ENCODE measurements at places on chromosomes 7 and 10.

DNA sequence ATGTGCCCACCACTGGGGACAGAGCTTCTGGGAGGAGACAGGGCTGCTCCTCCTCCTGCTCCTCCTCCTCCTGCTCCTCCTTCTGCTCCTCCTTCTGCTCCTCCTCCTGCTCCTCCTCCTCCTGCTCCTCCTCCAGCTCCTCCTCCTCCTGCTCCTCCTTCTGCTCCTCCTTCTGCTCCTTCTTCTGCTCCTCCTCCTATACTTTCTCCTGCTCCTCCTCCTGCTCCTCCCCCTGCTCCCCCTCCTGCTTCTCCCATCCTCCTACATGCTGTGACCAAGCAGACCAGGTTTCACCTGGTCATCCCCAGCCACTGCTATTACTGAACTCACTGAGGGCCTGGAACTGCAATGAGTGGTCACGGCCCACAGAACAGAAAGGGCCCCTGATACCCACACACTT, 154.0 kb upstream of the PPP2R2D start:
- no peak for DNase-seq

DNA sequence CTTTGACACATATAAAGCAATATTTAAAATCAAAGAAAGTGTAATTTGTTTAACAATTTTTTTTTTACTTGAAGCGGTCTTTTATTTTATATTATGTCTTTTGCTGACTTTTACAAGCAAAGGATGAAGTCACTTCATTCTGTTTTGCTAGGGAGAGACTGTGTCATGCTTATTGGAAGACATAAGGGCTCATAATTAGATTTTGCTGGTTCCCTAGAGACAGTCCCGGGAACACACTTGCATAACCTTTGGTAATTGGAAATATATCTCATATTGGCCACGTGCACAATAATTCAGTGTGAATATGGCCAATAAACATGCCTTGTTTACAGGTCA, 448 bp upstream of the NET1 start:
- DNase-seq = no peak

- no peak for DNase-seq
Observed at GRCh38 chr7:67738958-67739357, 742.3 kb downstream of the TYW1 start.

- no peak for DNase-seq
Observed at GRCh38 chr10:5913736-5914135, 23.7 kb downstream of the FBH1 start.

DNA sequence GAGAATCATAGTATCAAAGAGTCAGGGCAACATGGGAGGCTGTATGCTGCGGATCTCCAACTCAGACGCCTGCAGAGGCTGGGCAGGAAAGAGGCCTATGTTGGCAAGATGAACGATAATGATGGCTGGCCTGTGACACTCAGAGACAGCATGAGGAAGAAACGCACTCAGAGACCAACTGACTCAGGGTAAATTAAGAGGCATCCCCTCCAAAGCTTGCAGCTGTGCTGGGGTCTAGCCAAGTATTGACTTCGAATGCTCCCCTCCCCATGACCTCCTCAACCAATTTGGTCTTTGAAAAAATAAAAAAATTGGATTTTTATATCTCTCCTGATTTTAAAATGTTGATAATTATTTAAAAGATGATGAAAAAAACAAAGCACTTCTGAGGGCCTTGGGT, 718.9 kb downstream of the GRID1 start:
- no peak for DNase-seq

- no peak for DNase-seq
Observed at GRCh38 chr10:57992321-57993077, 275.2 kb downstream of the IPMK start.

DNA sequence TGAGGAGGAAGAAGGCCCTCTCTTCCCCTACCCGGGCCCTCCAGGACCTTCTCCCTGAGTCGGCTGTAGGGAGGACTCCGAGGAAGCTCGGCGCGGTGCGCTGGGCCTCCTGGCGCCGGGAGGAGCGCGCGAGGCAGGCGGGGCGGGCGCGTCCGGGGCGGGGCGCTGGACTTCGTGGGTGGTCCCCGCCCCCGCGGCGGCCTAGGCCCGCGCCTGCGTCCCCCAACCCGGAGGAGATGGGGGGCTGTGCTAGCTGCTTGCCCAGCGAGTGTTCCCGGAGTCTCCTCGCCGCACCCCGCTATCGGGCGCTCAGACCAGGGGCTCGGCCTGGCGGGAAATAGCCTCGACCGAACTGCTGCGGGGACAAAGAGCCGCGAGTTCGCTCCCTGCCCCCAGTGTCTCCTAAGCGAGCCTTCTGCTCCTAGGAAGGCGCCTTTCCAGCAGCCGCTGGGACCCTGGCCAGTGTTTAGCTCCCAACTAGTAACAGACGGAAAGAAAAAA, 19.2 kb upstream of the SMO start:
- no peak for DNase-seq

DNA sequence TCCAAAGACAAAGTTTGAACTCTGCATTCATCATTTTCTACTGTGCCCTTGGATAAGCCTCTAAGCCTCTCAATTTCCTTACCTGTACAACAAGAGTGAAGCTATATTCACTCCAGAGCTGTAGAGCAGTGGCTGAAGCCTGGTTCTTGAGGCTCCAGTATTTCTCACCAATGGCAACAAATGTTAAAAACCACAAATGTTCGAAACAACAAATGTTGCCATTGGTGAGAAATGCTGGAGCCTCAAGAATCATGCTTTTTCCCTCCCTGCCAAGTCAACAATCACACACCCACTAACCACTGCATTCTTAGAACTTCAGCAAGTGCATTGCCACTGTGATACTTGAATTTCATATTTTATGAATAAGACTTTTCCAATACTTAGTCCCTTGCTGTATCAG, 237.9 kb downstream of the TMEM26 start:
- DNase-seq = no peak

GRCh38 chr10:85318809-85319807, 990.7 kb downstream of the CCSER2 start:
- DNase-seq = no peak

DNA sequence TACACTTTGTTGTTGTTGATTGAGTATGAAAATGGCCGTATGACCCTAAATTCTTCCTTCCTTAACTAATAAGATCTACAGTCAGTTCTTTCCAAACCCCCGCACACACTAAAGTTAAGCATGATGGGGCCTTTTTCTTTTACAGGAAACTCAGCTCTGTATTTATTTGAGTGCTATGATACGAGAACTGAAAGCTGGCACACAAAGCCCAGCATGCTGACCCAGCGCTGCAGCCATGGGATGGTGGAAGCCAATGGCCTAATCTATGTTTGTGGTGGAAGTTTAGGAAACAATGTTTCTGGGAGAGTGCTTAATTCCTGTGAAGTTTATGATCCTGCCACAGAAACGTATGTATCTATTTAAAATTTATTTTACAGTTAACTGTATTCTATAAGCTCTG, 14.2 kb upstream of the NUP42 start:
- DNase-seq = no peak

GRCh38 chr10:25815999-25816768, 117.8 kb upstream of the MYO3A start:
- DNase-seq = no peak

DNA sequence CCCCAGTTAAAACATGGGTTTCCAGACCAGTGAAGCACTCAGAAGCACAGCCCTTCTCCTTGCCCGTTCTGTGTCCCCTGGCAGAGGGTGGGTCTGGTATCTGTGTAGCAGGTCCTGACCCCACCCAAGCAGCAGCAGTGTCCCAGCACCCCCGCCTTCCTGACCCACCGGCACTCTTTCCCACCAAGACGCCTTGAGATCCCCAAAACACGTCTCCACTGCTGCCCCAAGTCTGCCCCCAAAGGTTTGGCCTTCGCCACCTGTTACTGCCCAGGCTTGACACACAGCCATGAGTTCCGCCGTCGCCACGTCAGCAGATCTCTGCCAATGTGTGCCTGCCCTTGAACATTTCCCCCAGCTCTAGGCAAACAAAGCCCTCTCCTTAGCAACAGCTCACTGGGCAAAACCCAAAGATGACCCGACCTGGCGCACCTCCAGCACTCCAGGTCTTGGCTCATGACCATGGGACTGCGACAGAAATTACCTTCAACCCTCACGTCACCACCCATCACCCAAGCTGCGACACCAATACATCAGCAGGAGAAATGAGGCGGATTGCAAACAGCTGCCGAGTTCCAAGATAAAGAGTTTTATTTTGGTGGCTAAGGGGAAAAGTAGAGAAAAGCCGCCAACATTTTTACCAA, 75.6 kb downstream of the CTBP2 start:
- DNase-seq = no peak

- no peak for DNase-seq
Observed at GRCh38 chr7:44647981-44648714, 41.7 kb downstream of the OGDH start.

- no peak for DNase-seq
Observed at GRCh38 chr10:50384238-50384637, 132.9 kb upstream of the ASAH2 start.

DNA sequence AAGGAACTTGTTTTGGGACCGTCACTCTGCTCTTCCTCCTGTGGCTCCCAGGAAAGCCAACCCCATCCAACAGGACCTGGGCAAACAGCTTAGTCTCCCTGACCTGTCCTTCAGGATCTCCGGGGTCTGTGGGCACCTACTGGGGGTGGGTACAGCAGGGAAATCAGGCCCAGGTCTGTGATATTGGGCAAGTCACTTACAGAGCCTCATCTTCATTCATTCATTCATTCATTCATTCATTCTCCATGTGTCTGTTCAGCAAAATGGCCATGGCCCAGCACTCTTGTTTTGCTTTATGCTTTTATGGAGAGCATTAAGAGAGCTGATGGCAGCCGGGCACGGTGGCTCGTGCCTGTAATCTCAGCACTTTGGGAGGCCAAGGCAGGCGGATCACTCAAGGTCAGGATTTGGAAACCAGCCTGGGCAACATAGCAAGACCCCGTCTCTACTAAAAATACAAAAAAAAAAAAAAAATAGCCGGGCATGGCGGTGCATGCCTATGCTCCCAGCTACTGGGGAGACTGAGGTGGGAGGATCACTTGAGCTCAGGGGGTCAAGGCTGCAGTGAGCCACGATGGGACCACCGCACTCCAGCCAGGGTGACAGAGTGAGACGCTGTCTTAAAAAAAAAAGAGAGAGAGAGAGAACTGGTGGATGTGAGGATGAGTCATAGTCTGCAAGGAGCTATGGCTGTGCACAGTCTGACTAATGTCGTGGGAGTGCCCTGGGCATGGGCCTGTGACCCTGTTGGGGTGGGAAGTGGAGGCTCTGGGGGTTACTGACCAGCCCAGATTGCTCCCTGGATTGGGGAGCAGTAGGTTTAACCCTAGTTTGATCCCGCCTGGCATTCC, 54.3 kb downstream of the CLIP2 start:
- no peak for DNase-seq

DNA sequence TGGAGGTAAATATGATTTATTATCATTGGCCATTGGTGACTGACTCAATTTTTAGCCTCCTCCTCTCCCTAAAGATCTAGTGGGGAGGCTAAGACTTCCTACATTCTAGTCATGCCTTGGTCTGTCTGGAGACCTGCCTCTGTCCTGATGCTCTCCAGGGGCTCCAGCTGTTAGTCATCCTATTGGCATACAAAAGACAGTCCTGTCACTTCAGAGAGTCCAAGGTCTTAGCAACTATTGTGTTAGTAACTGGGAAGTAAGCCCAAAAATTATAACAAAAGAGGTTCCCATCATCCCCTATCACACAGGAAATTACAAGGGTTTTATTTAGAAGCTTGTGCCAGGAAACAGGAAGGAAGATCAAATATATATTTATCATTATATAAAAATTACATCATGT, 400.6 kb upstream of the VSTM2A start:
- no peak for DNase-seq

DNA sequence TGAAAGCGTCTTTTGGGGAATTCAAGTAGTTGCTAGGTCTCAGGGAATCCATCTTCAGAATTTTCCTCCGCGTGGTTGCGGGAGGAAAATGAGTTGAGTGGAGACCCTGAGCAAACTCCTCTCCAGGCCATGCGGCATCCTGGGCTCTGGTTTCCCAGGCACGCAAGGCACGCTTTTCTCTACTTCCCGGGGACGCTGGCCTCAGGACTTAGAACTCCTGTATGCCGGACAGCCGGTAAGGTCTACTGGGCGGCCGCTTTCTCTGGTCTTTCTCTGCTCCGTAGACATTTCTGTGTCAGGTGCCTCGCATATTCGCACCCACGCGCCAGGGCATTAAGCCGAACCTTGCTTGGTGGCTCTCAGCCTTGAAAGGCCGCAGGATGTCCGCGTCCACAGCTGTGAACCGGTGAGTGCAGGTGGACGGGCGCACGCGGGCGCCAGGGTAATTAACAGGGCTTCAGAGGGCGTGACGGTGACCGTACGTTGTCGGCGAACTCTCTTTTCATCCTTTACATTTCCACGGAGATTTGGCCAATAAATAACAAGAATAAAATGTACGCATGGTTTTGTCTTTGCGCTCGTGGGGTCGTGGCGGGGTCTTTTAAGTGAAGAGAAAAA, 992 bp upstream of the RBM20 start:
- no peak for DNase-seq

DNA sequence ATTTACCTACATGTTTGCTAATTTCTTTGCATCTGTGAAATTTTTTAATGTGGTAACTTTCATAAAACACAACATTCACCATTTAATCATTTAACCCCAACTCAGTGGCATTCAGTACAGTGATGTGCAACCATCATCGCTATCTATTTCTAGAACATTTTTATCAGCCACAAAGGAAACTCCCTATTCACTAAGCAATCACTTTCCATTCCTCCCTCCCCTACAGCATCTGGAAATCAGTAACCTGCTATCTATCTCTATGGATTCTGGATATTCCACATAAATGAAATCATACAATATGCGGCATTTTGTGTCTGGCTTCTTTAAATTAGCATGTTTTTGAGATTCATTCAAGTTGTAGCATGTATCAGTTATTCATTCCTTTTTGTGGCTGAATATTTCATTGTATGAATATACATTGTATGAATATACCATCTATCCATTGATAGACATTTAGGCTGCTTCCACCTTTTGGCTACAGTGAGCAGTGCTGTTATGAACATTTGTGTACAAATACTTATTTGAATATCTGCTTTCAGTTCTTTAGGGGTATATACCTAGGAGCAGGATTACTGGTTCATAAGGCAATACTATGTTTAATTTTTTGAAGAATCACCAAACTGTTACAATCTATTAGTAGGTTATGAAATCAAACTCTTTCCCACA, 19.4 kb upstream of the BPGM start:
- no peak for DNase-seq

DNA sequence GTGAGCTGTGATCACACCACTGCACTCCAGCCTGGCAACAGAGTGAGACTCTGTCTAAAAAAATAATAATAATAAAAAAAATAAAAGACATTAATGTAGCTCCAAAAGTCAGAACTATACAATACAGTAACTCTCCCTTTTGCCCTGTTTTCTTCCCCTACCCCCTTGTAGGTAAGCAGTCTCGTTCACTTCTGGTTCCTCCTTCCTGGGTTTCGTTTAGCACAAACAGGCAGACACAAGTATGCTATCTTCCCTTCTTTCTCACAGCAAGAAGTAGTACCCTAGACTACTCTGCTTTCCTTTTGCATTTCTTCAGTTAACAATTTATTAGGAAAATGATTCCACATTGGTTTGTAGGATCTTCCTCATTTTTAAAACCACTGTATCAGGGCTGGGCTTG, 33.1 kb downstream of the PDSS1 start:
- DNase-seq = no peak

- DNase-seq = no peak
Observed at GRCh38 chr7:45306752-45307305, 149.2 kb downstream of the RAMP3 start.

All from activated naive CD4-positive, alpha-beta T cell (primary cell).